Activated T-helper 17 cell treated with anti-CD3 and anti-CD28 coated beads, Interleukin-2, amount 50 U/mL, for 72 hours (primary cell): ENCODE measurements at places on chromosomes 2 and 18. TPM values are rescaled to one million over a fixed set of nuclear protein-coding genes. Genes with fewer than 3 reads are reported as not detected.

Gene ASPRV1
- 3.4 TPM for total RNA-seq

Gene GPBAR1
- 1.3 TPM for total RNA-seq

- ATAC-seq: no peak
Observed at GRCh38 chr2:20352230-20352578, 1.6 kb upstream of the PUM2 start.

GRCh38 chr2:159623436-159623835, 7.1 kb upstream of the BAZ2B start:
- ATAC-seq: no peak

DNA sequence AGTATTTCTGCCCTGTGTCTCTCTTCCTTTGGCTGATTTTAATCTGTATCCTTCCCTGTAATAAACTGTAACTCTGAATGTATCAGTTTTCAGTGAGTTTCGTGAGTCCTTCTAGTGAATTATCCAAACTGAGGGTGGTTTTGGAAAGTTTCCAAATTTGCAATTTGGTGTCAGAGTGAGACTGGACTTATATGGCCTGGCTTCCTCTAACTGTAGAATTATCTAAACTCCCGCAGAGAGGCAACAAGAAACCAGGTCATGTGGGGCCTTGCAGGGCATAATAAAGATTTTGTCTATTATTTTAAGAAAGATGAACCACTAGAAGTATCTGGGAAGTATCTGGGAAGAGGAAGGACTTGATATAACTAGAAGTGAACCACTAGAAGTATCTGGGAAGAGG, 95.3 kb upstream of the RNF152 start:
- no peak for ATAC-seq

DNA sequence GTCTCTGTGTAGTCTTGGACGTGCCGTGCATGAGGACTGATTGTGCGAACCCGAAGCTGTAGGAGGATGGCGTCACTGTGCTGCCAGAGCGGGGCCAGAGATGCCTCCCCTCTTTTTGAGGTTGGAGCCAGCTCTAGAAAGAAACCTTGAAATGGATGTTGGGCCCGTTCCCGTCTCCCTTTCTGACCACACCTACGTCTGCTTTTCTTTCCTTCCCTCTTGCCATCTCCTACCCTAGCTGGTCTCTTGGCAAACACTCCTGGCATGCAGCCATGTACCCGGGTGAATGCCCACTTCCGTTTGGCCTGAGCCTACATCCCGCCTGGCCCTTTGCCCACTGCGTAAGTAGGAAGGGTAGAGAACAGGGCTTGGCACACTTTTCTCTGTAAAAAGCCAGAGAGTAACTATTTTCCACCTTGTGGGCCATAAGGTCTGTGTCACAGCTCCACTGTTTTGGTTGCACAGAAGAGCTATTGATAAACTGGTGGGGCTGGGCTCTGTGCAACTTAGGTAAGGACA, 37.4 kb downstream of the SH3BP4 start:
- ATAC-seq: no peak

DNA sequence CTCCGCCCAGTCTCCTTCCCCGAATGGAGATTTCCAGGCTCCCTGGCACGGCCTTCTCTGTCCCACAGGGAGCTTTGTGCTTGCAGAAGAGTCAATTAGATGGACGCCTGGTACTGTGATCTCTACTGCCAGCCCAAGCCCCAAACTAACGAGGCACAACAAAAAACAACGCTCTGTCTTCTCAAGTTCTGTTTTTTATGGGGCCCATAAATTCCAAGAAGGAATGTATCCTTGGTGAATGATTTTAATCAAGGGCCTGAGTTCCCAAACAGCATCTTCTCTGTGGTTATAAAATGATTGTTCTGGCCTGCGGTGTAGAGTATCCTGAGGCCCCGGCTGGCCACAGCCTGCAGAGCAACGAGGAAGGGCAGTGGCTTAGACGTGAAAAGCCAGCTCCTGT, 219.5 kb downstream of the CLIP4 start:
- no peak for ATAC-seq
